ENCODE measurements at places on chromosomes 2 and 18. TPM values are rescaled to one million over a fixed set of nuclear protein-coding genes. Genes with fewer than 3 reads are reported as not detected.

The NDC80 gene
- 9.7 TPM for total RNA-seq

The PREB gene
- 26.5 TPM for total RNA-seq

The CNNM3 gene
- 6.1 TPM for total RNA-seq

The FASTKD1 gene
- 21.6 TPM for total RNA-seq

The CDH7 gene
- total RNA-seq, result not detected

The ASB18 gene
- total RNA-seq, result not detected

The CPO gene
- not detected for total RNA-seq

The RBFA gene
- total RNA-seq, result 19.4 TPM

The AFF3 gene
- total RNA-seq, result 0.96 TPM

Measured in esophagus mucosa (tissue), 1 donor.